ENCODE measurements at places on chromosomes 2 and 18.

DNA sequence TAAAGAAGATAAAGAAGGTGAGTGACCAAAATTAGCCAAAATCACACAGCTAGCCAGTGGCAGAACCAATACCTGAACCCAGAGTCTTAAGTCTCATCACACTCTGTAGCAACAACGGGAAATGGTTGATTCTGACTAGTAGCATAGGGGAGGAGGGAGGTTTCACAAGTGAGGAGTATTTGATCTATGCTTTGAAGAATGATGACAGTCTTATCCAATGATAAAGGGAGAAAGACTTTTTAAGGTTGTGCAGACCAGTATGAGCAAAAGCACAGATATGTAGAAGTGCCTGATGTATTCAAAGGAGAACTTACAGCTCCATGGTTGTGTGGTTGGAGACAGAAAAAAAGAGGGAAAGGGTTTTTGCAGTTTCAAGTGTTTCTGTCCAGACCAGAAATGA lies 50.7 kb upstream of the LINC00305 start:
- no peak for DNase-seq

GRCh38 chr18:38198526-38198925 lies 632.9 kb upstream of the CELF4 start:
- DNase-seq, result no peak

DNA sequence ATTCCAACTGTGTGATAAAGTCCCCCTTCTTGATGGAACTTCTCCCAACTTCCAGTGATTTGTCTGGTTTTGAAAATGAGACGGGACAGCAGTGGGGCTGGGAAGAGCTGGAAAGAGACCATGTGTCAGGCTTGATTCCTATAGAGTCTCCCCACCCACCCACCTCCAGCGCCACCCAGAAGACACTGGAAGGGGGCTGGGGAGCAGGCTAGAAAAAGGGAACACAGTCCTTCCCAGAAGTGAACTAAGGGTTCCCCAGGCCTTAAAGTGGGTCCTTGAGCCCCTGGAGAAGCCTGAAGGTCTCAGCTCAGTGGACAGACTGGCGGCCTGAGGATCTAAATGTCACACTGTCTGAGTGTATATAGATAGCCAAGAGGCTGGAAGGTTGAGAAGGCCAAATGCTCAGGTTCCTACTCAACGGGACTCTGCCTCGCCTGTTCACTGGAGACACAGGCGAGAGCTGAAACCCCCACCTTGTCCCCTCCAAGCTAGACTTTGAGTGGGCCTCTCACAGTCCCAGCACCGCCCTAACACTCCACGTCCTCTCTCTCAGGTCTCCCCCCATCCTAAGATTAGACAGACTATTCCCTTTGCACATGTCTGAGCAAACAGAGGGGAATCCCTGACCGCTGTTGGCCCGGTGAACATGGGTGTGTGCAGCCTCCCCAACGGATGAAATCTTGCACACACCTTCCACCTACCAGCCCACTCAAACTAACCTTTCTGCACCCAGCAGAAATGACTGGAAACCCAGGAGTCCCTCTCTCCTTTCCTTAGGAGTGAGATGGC lies 1.6 kb downstream of the PKDCC start:
- no peak for DNase-seq

DNA sequence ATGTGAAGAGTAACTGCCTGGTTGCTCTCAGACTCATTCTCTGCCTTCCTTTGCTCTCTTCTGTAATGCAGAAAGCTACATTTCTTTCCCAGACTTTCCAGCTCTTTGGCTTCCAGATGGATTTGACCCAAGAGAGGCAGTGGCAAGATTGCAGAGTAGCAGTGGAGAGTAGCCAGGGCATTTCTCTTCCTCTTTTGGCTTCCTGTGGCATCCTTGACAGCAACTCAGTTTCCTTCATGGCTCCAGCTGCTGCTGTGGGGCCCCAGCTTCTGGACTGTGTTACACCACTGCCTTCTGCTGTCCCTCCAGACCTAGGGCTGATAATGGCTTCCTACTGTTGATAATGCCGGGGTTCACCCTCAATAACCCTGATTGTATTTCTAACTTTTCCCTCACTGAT lies 469.4 kb upstream of the SPRED2 start:
- DNase-seq, result no peak

GRCh38 chr2:195967336-195967735 lies 101.3 kb downstream of the DNAH7 start:
- peak; percentile 9 for DNase-seq

GRCh38 chr2:182650704-182651103 lies 65.4 kb upstream of the DNAJC10 start:
- peak; percentile 58 for DNase-seq

- no peak for DNase-seq
These were observed 208.6 kb downstream of the CMPK2 start for GRCh38 chr2:6657136-6657535.

DNA sequence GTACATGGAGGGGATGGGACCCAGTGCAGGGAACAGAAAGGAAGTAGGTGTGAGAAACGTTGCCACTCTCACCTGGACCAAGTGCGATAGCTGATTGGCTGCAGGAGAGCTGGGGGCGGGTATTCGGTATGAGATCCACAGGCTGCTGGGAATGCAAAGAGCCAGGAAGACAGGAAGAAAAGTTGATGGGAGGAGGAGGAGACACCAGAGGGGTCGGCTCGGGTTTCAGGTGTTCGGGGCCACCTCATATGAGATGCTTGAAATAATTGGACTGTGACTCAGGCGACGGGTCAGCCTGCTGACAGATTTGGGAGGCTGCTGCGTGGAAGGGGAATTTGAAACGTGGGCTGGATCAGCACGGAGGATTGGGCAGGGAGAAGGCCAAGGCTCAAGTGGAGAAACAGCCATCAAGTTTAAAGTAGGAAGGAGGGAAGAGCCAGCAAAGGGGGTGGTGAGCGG lies 65.1 kb downstream of the MRPS9 start:
- peak; percentile 84 for DNase-seq

GRCh38 chr2:225274751-225275150 lies 124.8 kb upstream of the NYAP2 start:
- peak; percentile 17 for DNase-seq

GRCh38 chr2:219334076-219334475 lies 1.5 kb upstream of the RESP18 start:
- DNase-seq, result no peak

DNA sequence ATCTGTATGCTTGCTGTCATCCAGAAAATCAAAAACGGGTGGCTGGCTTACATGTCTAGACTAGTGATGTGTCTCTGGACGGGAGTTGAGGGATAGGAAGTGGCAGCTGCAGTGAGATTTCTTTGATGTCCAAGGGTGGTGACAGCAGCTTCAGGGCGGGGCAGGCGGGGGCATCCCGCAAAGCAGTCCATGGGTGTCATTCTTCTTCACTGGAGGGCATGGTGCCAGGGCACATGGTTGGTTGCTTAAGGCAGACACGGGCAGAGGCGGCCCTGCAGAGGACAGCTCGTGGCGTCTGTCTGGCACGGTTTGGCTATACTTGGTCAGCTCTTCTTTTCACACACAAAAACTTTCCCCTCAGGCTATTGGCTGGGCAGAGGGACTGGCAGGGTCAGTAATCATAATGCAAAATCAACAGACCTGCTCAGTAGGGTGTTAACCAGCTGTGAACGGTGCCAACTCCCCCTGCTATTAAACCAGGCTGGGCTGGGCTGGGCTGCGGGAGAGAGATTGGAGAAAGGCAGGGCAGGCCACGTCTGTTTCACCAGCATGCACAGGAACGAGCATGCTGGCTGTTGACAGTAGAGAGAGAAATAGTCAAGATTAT lies 63.7 kb downstream of the COL4A3 start:
- DNase-seq, result peak; percentile 23

GRCh38 chr18:50783553-50783952 lies 36.3 kb downstream of the MRO start:
- DNase-seq, result no peak

DNA sequence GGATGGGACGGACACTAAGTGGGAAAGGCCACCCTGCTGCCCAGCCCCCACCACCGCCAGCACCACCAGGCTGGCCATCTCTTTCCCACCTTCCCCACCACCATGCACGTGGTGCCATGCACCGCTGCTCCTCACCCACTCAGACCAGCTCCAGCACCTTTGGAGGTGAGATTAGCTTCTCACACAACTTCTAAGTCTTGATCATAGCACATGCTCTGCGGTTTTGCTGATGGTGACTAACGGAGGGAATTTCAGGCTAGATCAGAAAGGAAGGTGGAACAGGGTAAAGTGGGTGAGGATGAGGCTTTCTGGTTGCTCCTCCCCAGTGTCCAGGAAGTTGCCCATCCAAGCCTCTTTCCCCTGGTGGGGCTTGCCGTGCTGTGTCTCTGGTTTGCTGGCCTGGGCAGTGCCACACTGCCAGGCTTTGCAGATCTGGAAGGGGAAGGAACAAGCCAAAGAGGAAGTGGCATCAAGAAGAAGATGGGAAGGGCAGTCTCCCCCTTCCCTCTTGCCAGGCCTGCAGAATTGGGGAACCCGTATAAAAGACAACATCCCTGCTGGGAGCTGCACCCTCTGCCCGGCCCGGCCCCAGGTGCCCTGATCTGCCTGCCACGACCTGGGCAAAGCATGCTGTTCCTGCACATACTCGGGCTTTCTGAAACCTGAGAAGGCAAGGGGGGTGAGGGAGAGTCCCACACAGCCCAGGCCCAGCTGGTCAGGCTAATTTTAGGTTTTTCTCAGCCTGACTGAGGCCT lies 44.3 kb upstream of the CAB39 start:
- peak; percentile 42 for DNase-seq

DNA sequence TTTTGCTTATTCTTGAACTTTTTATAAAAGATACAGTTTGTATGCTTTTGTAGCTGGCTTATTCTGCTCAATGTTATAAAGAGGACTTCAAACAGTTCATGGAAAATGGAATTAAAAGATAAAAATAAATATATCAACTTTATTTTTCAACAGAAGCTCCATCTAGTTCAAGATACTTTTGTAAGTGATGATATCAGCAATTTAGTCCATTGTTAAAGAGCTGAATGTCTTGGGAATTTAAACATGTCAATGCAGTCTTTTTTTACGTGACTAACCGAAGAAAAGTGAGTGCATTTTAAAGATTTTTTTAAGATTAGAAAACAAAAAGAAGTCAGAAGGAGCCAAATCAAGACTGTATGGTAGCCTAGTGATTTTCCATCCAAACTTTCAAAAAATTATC lies 85.4 kb upstream of the CHST9 start:
- no peak for DNase-seq

GRCh38 chr2:238476258-238476657 lies 49.5 kb downstream of the ASB1 start:
- DNase-seq, result no peak

GRCh38 chr2:134623796-134624195 lies 95.0 kb downstream of the TMEM163 start:
- no peak for DNase-seq

DNA sequence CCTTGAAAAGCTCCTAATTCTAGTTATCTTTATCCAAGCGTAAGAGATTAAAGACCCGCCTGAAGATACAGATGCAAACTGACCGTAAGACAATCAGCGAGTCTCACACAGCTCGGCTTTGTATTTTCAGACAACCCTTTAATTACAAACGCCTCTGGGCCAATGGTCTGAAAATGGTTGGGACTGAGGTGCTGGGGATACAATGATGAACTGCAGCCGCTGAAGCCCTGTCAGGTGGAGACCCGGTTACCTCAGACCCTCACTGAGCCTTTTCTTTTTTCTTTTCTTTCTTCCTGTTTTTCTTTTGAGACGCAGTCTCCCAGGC lies 715 bp upstream of the CFAP36 start:
- DNase-seq, result no peak

GRCh38 chr2:130373808-130374365 lies 18.0 kb downstream of the PTPN18 start:
- no peak for DNase-seq

DNA sequence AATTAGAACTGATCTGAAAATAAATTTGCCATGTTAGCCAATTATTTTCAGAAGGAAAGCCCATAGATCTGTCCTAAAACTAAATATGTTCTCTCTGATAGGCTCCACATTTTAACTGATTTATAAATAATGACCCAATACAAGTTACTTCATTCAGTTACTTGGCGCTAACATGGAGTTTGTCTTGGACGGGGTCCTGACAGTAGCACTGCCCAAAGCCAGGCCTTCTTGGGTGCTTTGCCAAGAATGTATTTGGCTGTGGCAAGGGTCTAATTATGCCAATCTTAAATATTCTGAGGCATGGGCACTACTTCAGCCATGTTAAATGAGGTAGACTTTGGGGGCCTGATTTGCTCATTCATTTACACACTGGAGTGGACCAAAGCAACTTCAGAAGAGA lies 135.0 kb upstream of the PKDCC start:
- DNase-seq, result no peak

DNA sequence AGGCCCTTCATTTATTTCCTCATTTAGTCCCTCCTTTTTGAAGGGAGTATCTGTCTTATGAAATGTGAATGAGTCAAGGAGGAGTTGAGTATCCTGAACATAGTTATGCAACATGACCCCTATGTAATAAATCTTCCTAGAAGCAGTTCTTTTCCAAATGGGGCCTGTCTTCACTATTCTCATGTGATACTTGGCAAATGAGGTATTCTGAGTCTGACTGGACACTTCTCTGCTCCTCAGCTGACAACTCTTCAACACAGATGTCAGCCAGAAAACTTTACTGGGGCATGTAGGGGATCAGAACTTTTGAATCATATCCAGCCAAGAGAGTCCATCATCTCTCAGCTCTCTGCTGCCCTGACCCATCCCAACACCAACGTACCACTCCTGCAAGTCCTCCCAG lies 291.6 kb downstream of the ZNF385B start:
- DNase-seq, result peak; percentile 74

DNA sequence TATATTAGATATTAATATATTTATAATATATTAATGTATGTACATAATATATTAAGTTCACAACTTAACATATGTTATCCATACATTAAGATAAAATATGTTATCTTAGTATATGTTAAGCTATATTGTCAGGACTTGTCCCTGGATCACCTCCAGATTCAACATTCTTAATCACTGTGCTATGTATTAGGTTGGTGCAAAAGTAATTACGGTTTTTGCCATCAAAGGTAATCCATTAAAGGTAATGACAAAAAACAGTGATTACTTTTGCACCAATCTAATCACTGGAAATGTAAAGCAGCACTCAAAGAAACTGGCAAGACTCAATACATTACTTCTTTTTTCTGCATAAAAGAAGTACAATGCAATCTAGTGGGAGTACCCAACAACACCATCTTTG lies 1099.0 kb upstream of the SLC39A10 start:
- no peak for DNase-seq

GRCh38 chr2:150267651-150268415 lies 219.6 kb downstream of the RND3 start:
- DNase-seq, result peak; percentile 33

DNA sequence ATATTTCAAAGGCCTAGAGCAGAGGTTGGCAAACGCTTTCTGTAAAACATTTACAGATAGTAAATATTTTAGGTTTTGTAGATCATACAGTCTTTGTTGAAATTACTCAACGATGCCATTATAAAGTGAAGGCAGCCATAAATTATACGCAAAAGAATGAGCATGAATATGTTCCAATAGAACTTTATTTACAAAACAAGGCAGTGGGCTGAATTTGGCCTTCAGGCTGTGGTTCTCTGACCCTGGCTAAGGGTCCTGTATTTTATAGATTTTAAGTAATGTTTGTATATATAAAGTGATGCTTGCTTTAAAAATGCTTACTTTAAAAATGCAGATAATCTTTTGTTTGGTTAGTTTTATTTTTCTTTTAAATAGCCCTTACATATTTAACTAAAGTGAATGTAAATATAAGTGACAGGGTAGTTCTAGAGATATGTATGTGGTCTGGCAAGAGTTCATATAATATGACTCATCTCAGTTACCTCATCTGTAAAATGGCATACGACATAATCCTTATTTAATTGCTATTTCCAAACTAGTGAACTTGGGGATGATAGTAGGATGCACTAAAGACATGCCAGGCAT lies 51.7 kb upstream of the ATP5MC3 start:
- DNase-seq, result peak; percentile 76

Measured in EH (cell line).